Stimulated activated CD8-positive, alpha-beta memory T cell treated with anti-CD3 and anti-CD28 coated beads, Interleukin-2, amount 100 ng/mL, for 1 hour (primary cell): ENCODE measurements at places on chromosomes 13 and 19.

DNA sequence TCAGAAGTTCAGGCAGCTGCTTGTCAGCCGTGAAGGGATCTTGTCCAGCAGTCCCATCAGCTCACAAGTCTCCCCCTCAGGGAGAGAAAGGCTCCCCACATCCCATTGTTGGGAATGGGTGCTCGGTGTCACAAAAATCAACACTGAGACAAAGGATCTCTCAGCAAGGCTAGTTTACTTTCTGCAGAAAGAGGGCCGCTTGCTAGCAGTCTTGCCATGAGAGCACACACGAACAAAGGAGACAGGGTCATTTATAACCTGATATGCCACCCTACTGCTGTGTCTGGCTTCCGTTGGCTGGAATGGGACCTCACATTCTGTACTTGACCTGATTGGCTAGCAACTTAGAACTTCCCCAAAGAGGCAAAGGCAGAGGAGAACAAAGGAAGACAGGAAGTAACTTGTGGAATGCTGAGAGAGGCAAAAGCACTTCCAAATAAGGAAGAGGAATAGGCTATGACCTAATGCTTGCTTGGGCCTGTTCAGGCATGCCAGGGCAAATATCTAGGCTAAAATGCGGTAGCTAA is 8.7 kb upstream of the IGFL3 start:
- no peak for DNase-seq

GRCh38 chr19:2804156-2805004 is 15.3 kb upstream of the ZNF554 start:
- DNase-seq, result no peak

DNA sequence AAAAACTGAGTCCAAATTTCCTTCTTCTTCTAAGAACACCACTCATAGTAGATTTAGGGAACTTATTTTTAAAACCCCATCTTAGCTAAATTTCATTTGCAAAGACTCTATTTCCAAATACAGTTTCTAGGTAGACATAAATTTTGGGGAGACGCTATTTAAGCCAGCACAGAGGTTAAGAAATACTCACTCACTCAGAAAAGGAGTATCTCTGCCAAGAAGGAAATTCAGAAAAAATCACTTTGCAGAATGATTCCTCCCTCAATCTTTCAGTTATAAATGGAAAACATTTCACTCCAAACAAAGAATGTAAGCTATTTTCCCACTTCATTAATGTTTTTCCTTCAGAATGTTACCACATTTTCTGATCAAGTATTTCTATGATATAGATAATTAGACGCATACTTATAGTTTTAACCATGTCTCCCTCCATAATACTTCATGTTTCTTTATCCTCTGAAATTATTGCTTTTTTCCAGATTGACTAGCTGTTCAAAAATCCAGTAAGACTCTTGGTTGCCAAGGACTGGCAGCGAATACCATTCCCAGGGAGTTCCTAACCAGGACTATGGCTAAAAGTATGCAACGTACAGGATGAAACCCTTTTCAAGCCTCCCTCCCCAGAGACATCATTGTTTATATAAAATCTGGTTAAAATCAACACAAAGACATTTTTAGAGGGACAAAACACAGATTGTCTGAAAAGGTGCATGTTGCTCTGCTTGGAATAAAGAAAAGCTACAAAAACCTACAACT is 52.5 kb upstream of the RXFP2 start:
- no peak for DNase-seq

DNA sequence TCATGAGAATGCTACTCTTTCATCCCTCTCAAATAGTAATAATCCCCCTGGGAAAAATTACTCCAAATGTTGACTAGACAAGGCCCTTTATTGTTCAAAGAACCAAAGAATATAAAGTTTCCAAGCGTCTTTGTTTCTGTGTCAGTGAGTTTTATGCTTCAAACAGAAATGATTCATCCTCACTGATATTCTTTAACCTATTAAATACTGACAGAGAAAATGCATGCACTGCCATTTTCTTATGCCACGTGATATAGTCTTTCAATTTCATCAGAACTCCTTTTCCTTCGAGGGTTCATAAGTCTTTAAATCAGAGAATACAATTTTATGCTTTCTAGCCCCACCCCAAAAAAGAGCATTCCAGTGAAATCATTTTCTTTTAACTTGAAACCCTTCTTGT is 211.6 kb downstream of the SHISA2 start:
- DNase-seq, result no peak

DNA sequence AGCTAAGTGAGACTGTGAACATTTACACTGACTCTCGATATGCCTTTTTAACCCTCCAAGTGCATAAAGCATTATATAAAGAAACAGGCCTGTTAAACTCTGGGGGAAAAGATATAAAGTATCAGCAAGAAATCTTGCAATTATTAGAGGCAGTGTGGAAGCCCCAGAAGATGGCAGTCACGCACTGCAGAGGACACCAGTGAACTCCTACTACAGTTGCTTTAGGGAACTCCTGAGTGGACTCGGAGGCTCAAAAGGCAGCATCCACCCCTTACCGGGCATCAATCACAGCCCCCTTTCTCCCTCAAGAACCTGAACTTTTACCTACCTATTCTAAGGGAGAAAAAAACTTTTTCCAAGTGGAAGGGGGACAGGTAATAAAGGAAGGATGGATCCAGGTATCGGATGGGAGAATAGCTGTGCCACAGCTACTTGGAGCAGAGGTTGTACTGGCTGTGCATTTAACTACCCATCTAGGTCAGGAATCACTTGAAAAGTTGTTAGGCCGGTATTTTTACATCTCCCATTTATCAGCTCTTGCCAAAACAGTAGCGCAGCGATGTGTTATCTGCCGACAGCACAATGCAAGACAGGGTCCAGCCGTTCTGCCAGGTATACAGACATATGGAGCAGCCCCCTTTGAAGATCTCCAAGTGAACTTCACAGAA is 80.1 kb downstream of the ZNF486 start:
- no peak for DNase-seq

DNA sequence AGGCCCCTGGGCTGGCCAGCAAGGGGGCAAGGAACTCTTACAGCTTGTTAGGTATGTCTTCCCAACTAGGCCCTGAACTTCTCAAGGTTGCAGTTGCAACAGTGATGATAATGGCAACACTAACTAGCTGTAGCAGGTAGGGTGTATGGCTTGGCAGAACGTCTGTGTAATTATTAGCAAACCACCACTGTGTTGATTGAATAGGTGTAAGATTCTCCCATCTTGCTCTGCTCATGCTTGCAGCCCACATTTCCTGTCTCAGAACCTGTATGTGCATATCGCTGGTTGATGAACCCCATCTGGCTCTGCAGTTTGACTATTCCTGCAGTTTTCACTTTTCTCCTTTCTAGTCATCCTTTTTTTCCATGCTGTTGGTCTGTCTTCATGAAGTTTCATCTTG is 178.8 kb downstream of the KATNAL1 start:
- no peak for DNase-seq

GRCh38 chr19:8489561-8490394 is 12.7 kb downstream of the PRAM1 start:
- no peak for DNase-seq

- no peak for DNase-seq
Measured at GRCh38 chr19:39196320-39196719, 444 bp upstream of the NCCRP1 start.

- no peak for DNase-seq
Measured at GRCh38 chr19:32581705-32582179, 752 bp downstream of the PDCD5 start.

- no peak for DNase-seq
Measured at GRCh38 chr13:38528986-38529385, 157.9 kb upstream of the FREM2 start.

DNA sequence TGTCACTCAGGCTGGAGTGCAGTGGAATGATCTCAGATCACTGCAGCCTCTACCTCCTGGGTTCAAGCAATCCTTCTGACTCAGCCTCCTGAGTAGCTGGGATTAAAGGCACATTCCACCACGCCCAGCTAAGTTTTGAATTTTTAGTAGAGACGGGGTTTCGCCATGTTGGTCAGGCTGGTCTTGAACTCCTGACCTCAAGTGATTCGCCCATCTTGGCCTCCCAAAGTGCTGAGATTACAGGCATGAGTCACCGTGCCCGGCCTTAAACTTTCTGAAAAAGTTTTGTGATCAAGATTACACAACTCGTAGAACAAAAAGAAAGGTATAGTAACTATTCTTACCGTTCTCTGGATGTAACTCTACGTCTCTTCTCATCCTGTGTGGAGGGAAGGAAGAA is 21.2 kb downstream of the DNMT1 start:
- no peak for DNase-seq

GRCh38 chr13:112692104-112692503 is 2.3 kb downstream of the ATP11A start:
- no peak for DNase-seq

- DNase-seq, result no peak
Measured at GRCh38 chr13:97492257-97492656, 58.3 kb downstream of the RAP2A start.

GRCh38 chr13:84136582-84136981 is 254.3 kb upstream of the SLITRK1 start:
- no peak for DNase-seq

- DNase-seq, result no peak
Measured at GRCh38 chr19:4970558-4971423, 1.9 kb downstream of the KDM4B start.

DNA sequence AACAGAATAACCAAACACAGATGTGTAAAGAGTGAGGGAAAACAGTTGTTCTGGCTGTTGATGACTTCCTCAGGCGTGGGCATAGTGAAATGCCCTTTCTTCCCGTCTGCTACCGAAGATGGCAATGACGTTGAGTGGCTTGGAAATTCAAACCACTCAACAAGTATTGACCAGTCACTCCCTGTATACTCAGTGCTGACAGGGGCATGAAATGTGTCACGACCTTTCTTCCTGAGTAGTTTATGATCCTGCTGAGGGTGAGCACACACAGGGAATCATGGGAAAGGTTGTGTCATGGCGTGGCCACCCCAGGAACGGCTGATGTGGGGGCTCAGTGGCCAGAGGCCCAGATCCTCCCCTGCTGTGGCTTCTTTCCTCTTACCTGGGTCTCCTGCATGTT is 87.8 kb upstream of the C1QTNF9B start:
- DNase-seq, result no peak

- no peak for DNase-seq
Measured at GRCh38 chr13:85363504-85363903, 435.7 kb downstream of the SLITRK6 start.

DNA sequence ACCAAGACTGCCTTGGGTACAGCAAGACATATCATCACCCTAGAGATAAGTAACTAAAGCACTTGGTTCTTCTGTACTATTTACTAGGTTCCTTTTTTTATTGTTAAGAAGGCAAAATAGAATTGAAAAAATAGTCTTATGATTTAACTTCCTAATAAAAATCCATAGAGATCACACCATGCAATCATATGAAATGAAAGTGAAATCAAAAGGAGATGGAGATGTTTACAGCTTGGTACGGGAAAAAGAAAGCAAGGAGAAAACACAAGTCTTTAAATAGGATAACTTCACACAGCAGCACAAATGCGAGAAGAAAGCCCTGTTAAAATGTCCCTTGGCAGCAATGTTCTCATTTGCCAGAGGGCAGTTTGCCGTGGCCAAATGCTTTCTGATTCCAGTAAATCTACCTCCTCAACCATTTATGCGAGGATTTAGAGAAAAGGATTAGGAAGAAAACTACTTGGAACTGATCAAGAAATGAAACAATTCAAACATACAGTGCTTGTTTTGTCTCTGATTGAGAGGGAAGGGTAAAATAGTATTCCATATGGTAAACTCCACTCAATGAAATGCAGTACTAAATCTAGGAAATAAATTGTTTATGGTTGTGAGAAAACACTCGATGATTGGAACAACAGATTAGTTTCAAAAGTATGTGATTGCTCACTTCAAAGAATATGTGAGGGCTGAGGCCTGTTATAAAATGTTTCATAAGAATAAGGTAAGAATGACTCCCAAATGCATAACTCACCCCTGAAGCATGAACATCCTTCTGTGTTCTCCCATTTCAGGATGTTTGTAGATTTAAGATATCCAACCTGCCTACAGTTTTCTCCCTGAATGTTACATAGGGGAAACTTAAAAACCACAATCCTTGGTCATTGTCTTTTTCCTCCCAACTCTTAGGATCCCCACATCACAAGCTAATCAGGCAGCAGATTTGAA is 487.8 kb downstream of the DACH1 start:
- no peak for DNase-seq

DNA sequence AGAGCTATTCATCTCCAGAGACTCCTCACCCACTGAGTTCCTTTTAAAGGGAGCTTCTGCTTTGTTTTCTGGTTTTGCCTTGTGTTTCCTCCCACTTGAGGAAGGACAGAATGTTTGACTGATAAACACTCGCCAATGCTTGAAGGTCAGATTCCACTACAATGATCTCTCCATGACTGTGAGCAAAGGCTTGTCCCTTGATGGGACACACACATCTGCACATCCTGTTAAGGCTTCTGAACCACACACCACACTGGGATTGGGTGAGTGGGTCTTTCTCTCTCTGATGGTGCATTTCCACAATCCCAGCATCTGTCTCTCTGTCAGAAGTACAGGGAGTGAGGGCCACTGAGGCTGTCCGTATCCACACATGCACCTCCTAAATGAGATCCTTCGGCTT is 245.3 kb downstream of the IRS2 start:
- DNase-seq, result no peak

DNA sequence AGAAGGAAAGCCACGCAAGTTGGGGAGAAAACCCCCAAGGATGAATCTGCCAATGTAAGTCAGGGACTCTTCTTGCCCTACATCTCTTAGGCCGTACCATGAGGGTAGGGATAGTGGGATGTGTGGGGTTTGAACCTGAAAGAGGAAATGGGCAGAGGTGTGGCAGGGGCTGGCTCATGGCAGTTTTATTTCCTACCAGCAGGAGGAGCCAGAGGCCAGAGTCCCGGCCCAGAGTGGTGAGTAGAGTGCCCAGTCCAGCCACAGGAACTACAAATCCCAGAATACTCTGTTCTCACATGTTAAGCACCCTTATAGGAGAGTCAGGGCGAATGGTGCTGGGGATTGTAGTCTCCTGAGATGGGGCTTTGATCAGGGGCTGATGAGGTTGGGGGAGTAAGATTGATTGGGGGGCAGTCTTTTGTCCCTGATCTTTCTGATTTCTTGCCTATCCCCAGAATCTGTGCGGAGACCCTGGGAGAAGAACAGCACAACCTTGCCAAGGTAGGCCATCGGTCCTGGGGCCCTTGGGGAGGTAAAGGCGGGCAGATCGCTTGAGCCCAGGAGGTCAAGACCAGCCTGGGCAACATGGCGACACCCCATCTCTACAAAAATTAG is 16.5 kb downstream of the VASP start:
- peak; percentile 52 for DNase-seq

DNA sequence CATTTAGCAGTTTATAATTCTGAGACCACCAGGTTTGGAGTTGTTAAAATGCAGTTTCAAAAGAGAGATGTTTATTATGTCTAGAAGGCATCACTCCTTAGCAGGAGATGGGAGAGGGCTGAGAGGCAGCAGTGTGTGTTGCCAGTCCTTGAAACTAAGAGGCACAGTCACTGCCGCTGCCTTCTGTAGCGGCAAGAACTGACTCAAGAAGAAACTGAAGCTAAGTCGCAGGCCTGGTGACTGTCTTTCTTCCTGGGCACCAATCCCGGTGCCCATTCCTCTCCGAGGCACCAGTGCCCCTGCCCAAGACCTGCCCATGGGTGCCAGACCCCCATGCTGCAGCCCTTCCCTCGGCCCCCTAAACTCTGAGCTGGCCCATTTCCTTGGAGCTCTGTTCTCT is 20.1 kb downstream of the N4BP2L1 start:
- no peak for DNase-seq

GRCh38 chr13:50149932-50150331 is 134.7 kb downstream of the KCNRG start:
- DNase-seq, result no peak
